ENCODE measurements at places on chromosomes 12 and 14.

- no peak for DNase-seq
Measured at GRCh38 chr14:99596071-99596627, 7.9 kb downstream of the CCDC85C start.

DNA sequence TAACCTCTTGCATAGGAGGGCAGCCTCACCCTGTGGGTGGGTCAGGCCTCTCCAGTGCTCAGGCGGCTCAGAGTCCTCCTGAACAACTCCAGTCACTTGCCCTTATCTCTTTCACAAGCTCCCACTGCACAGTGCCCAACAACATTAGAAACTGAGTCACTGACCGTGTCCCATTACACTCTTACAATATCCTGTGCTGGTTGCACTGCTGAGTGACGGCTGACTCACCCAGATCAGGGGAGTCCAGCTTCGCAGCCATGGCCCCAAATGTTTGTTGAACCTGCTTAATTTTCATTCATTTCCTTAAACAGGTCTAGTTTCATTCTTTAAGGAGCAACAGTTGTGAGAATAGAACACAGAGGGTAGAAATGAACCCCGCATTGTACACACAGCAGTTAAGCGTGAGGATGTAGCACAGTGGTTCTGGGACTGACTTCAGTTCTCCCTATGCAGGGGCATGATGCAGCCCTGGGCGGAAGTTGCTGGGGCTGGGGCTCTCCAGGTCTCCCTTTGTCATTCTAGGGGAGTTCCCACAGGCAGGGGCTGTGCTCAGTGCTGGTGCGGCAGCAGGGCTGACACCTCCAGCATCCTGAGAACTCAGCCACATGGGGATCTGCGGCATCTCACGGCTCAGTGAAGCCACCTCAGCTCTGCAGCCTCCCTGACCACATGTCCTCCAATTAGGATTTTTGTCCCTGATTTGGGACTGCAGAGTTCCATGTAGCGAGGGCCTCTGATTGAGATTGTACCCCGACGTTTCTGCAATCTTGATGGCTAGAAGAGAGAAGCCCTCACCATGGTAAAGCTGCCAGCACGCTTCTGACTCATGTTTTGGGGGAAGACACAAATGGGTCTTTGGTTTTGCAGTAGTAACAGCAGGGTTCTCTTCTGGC, 16.1 kb downstream of the GPR68 start:
- peak; percentile 79 for DNase-seq

DNA sequence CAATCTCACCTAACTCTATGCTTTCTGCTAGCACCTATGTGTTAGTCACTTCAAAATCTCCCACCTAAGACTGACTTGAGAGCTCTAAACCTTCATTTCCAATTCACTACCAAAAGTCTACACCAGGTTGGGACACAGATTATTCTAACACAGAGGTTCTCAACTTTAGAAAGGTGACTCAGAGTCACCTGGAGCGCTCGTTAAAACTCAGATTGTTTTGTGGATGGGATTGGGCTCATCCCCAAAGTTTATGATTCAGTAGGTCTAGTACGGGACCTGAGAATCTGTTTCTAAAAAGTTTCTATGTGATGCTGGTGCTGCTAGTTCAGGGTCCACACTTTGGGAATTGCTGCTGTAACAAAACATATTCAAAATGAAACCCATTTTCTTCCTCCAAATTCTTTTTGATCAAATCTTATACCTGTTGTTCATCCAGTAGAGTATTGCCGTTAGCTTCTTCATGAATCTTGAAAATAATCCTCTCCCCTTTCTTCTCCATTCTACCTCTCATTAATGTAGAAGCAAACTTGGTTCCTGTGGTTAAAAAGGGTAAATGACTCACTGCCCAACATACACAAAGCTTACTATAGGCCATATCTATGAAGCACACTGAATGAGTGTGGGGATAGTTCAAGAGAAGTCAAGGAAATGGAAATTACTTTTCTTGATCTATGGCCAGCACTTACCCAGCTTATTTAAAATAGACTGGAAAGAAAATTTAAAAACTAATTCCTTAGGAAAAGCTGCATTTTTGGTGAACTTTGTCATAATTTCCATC, 206.7 kb downstream of the KIF21A start:
- DNase-seq = no peak

- no peak for DNase-seq
Measured at GRCh38 chr14:54555651-54556050, 11.3 kb upstream of the SAMD4A start.

GRCh38 chr12:120376934-120377572, 8.1 kb upstream of the MSI1 start:
- DNase-seq = no peak

DNA sequence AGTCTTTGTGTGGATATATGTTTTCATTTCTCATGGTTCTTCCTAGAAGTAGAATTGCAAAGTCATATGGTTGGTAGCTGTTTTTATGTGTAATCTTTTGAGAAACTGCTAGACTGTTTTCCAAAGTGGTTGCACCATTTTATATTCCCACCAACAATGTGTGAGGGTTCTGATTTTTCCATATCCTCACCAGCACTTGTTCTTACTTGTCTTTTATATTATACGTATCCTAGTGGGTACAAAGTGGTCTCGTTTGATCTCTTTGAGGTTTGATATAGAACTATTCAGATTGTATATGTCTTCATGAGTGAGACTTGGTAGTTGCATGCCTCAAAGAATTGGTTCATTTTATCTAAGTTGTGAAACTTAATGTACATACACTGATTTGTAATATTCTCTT, 91.3 kb downstream of the BEGAIN start:
- DNase-seq = no peak

- DNase-seq = no peak
Measured at GRCh38 chr12:52539083-52539820, 13.7 kb downstream of the KRT71 start.

GRCh38 chr12:83010169-83010804, 323.6 kb downstream of the TMTC2 start:
- DNase-seq = no peak

GRCh38 chr12:109720152-109720856, 6.7 kb downstream of the FAM222A start:
- no peak for DNase-seq

- no peak for DNase-seq
Measured at GRCh38 chr14:96710060-96710666, 87.0 kb upstream of the VRK1 start.

GRCh38 chr12:68971404-68971803, 38.4 kb upstream of the CPM start:
- no peak for DNase-seq

- DNase-seq = no peak
Measured at GRCh38 chr14:51538973-51539372, 112.7 kb upstream of the FRMD6 start.

- DNase-seq = no peak
Measured at GRCh38 chr12:29152223-29152868, 3.3 kb downstream of the FAR2 start.

DNA sequence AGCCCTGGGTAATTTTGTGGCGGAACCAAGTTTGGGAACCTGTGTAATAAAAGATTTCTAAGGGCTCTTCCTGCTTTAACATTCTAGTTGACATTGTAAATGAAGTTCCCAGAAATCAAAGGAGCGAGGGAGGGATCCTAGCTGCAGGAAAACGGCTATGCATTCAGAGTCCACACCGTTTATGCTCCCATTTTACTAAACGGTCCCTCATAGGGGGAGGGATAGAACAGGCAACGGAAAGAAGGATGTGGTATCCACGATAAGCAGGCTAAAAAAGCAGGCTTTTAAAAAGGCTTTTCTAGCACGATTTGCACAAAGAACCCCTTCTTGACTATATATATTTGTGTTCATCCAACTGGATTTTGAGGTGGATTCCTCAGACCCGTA, 559 bp downstream of the SYNJ2BP start:
- DNase-seq = no peak

- no peak for DNase-seq
Measured at GRCh38 chr14:74634964-74635363, 22.9 kb upstream of the LTBP2 start.

DNA sequence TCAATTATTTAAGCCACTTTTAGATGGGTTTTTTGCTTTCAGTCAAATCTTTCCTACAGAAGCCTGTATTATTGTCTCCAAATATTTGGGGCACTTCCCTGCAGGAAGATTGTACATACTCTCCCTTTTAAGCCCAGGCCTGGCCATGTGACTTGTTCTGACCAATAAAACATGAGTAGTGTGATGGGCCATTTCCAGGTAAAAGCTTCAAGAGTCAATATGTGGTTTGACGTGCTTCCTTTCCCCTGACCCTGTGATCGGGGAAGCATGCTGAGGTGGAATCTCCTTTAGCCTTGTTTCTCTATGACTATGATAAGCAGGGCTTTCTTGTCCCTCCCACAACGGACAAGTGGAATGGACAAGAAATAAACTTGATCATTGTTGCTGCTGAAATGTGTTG, 14.2 kb upstream of the NIN start:
- no peak for DNase-seq

GRCh38 chr12:7940906-7941305, 4.9 kb upstream of the SLC2A3 start:
- DNase-seq = no peak

DNA sequence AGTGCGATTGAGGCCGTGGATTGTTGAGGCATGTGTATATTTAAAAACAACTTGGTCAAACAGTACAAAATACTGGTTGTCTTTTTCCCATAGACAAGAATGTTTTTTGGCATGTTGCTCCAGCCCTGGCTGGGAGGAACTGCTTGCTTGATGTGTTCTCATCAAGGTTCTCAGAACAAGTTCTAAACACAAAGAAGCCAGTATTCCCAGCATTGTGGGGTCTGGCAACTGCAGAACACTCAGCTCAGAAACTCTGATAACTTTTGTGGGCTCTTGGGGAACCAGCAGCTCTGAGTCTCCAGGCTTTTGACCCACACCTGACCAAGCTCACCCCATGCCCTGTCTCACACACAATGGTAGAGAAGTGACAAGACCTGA, 27.1 kb upstream of the DICER1 start:
- DNase-seq = no peak

- DNase-seq = no peak
Measured at GRCh38 chr12:12616512-12617310, 5.0 kb downstream of the CREBL2 start.

DNA sequence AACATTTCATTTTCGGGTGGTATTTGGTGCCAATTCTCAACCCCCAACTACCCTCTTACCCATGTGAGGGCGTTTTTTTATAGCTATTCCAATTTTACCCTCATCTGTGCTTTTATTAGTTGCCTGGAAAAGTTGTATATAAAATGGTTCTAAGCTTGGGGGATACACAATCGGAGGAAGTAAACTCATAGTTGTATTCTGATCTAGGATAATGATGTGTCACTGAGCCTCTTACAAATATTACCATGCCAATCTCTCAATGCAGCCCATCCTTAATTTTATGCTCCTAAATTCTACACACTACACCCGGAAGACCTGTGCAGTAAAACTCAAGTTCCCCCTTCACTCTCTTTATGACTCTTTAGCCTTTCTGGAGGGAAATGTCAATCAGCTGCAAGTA, 1206.5 kb upstream of the FLRT2 start:
- DNase-seq = no peak

DNA sequence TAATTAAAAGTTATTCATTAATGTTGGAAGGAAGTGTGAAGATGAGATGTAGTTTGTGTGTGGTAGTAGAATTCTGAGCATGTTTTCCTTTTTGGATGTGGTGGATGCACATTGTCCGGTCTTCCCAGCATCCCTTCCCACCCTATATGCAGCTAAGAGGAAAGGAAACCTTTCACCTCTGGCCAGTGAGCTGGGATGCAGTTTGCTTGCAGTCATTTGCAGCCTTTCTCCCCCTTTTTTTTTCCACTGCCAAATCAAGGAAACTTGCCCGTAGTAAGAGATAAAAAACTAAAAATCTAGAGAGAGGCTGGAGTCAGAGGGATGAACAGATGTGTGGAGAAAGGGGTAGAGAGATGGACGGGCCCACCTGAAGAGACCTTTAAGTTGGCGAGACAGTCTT, 72.5 kb upstream of the SLC38A2 start:
- no peak for DNase-seq

DNA sequence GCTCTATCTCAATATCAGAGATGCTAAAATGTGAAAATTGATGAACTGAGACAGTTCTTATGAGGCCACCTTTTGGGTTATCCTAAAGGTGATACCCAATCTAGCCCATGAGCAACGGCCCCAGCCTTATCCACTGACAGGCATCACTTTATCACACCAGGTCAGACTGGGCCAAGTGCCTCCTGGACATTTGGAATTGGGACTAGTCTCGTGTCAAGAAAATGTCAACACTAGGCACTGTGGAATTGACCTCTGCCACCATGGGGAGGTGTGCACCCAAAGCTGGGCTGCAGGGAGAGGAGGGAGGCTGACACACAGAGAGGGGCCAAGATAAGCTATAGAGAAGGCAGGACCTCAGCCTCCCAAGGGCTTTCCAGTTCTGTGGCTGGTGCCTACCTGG, 78.5 kb upstream of the ZFP36L1 start:
- no peak for DNase-seq

GRCh38 chr14:39145266-39145966, 24.7 kb downstream of the TRAPPC6B start:
- DNase-seq = no peak

GRCh38 chr12:76276499-76277151, 71.6 kb downstream of the BBS10 start:
- DNase-seq = no peak

- no peak for DNase-seq
Measured at GRCh38 chr14:35340616-35341453, 48.7 kb downstream of the PSMA6 start.

GRCh38 chr14:94269156-94269555, 23.9 kb downstream of the SERPINA10 start:
- no peak for DNase-seq

- no peak for DNase-seq
Measured at GRCh38 chr14:73727166-73727565, 13.0 kb upstream of the PNMA1 start.

DNA sequence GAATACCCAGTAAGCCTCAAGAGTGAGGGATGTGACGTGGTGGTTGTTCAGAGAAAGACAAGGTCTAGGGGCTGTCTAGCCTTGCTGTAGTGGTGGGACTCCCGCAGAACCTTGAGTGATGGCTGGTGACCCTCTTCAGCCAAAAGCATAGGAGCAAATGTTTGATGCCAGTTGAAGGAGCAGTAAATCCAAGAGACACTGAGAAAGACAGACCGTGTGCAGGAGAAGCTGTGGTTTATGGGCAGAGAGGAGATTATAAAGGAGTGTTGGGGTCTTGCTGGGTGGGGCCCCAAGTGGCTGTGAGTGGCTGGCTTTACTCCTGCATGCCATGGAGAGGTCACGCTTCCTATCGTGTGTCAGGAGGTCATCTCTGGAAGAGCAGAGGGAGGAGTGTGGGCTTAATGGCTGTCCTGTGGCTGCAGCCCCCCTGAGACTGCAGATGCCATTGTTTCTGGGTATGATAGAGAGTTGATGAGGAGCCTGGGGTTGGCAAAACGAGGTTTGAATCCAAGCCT, 152.0 kb upstream of the CCND2 start:
- DNase-seq = no peak

DNA sequence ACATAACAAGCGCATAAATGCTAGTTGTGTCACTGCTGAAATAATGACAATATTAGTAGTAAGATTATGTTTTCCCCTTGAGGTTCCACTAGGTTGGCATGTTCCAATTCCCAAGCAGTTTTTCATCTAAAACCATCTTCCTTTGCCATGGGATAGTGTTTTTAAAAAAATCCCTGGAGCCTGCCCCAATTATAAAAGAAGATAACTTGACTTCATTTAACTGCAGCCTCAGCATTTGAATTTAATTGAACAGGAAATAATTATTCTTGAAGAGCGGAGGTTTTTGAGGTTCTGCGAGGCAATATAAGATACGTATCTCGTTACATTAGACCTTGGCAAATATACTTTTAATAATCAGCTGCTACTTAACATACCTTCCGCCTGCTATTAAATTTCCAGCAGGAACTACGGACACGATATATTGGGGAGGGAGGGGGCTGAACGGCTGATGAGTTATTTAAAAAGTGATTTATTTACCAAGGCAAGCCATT, 65.2 kb upstream of the HSPB8 start:
- no peak for DNase-seq

GRCh38 chr14:93915800-93916199, 11.3 kb upstream of the FAM181A start:
- DNase-seq = no peak
